ENCODE measurements at places on chromosomes 13 and 19.
A peak's percentile ranks its signal among the peaks of the same experiment; 100 is the strongest.

- DNase-seq, result no peak
These were observed 99.8 kb downstream of the GPR12 start for GRCh38 chr13:26660766-26661165.

DNA sequence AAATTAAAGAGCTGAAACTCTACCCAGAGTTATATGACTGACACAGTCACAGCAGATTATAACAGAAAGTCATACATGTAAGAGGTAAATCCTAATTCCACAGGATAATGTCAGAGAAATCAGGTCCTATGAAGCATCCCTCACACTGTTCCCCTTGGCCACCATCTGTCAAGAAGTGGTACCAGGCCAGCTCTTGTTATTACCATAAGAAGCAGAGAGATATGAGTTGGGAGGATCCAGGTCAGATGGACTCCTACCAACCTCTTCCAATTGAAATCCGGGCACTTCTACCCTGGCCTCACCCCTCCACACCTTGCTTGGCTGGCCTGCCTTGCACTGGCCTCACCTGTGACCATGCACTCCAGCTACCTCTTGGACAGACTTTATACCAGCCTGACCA lies 353.2 kb downstream of the DNAJC15 start:
- DNase-seq, result no peak

GRCh38 chr19:6710273-6711077 lies 10.0 kb downstream of the C3 start:
- DNase-seq, result no peak

- no peak for DNase-seq
These were observed 329.1 kb downstream of the SLITRK5 start for GRCh38 chr13:88000239-88000638.

DNA sequence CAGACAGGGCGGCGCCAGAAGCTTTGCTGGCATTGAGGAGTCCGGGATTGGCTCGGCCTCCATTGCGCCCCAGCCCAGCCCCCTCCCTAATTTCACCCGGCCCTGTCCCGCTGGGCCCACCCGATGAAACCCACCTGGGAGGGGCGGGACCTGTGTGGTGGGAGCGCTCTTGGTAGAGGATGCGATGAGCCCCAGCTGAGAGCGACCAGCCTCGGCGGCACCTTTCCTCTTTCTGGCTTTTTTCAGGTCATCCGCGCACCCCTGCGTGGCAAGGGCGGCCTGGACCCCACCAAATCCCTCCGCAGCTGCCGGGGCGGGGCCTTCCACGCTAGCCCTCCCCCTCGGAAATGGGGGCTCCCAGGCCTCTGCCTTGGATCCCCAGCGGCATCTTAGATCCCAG lies at the start of gene ZGLP1:
Gene ZGLP1, minus strand, starts transcription at position 393 of the 400 bp plus-strand sequence.
- DNase-seq, result no peak

GRCh38 chr13:20525144-20525600 lies 485 bp downstream of the CRYL1 start:
- DNase-seq, result no peak

DNA sequence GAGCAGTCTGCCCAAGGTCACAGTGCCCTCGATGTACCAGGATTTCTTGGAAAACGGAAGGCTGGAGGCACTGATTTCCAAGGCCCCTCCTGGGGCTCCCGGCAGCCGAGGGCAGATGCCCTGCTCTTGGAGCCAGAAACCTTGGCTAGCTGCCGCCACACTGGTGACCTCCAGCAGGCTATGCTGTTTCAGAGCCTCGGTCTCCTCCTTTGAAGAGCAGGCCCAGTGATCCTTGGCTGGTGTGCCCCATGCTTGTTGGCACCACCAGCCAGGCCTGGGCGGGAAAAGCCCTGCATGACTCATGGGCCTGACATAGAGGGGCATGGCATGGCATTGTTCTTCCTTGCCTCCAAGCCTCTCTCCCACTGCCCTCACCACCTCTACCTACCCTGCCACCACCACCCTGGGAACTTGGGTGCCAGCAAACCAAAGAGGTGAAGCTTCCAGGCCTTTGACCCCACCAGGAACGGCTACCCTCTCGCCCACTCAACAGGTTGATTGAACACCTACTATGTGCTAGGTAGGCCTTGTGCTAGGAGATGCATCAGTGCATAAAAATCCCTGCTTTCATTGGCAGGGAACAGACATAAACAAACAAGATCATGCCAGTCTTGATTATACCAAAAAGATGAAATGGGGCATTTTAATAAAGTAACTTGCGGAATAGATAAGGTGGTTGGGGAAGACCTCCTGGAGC lies 1.6 kb upstream of the CLEC11A start:
- no peak for DNase-seq

DNA sequence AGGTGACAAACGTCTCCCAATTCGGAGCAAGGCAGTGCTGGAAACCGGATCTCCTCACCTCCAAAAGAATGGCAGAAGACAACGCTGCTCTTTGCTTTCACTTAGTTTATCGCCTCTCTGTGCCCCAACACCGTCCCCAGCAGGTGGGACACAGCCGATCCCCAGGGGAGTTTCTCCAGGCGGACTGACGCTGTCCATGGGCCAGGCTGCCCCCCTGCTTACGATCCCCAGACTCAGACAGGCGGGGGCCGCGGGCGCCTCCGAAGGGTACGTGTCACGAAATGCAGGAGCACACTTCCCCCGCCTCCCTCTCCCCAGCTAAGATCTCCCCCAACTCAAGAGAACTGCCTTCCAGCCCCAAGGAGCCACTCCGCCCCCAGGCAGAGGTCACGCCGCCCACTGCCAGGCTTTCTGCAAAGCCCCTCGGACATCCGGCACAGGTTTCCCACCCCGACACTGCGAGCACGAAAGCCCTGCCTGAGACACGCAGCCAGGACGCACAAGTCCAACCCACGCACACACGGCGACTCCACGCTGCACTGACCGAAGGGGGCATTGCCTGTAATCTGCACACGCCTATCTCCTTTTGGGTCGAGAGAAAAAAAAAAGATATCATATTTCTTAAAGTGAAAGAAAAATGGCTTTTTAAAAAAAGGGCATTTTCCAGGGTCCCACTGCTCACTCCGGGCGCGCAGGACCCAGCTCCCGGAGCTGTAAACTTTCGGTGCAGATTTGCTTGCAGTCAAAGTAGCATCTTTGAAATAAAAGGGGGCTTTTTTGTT lies 2.0 kb downstream of the SPRY2 start:
- no peak for DNase-seq

DNA sequence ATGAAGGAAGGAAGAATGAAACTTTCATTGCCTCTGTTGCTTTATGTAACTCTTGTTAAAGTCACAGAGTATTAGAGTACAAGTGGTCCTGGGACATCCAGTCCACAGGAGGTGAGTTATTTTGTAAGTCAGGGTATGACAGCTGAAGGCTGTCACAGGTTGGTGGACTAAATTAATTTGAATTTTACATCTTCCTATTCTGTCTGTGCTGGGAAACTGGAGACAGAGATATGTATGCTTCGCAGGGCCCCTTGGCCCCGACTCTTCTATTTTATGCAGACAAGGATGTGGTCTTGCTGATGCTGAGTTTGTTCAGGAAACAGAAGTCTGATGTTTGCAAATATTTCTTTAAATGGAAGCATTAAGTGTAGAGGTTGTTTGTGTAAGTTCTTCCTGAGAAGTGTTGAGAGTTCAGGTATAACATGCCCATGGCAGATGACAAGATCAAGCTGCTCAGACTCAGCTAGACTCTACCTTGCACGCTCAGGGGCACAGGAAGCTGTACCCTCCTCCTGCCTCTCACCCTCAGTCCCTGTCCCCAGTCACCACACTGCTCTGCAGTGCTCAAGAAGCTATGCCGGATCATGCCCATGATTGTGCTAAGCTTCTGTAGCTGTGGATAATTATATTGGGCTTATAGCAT lies 23.4 kb downstream of the RASL11A start:
- DNase-seq, result no peak

- no peak for DNase-seq
These were observed 497.2 kb downstream of the DIAPH3 start for GRCh38 chr13:59666504-59666903.

GRCh38 chr19:55304279-55304978 lies 20.6 kb downstream of the BRSK1 start:
- DNase-seq, result peak; percentile 7

- no peak for DNase-seq
These were observed 6.7 kb upstream of the RANBP3 start for GRCh38 chr19:5984600-5984999.

- DNase-seq, result no peak
These were observed 53.9 kb downstream of the MCF2L start for GRCh38 chr13:113022745-113023574.

DNA sequence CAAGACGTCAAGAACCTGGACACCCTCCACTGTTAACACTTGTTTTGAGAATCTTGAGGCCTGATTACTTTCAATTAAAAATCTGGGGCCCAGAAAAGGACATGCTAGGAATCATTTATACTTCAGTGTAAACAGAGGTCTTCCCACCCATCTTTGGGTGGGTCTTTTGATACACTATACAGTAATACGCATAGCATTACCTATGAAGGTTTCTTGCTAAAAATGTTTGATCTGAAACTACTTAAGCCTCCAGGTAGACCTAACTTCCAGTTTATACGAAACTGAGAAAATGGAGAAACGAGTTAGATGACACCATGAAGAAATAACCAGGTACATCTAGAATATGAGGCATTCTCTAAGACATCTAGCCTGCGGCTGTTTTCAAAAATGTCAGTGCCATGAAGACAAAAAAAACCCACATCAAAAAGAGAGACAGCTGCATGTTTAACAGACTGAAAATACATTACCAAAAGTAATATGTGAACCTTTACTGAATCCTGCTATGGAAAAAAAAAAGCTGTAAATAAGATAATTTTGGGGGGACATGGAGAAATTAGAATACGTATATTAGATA lies 36.6 kb downstream of the TGDS start:
- no peak for DNase-seq

GRCh38 chr13:75760131-75761021 lies 124.2 kb downstream of the LMO7 start:
- DNase-seq, result peak; percentile 64

GRCh38 chr13:43573802-43574514 lies 212.8 kb downstream of the ENOX1 start:
- DNase-seq, result no peak

DNA sequence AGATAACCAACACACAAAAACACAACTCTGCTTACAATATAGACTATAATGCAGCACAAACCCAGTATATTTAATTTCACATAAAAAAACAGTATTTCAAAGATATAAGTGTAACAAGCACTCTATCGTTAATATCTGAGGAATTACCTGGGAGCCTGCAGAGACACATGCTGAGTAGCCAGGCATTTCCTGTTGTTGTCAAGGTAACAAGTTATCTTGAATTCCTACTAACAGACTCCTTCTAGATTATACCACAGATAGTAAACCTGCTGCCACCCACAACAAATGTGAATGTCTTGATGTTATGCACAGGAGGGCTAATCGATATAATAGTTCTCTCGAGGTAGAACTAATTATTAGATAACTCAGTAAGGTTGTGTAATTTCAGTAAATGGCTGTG lies 826.0 kb upstream of the PRR20A start:
- no peak for DNase-seq

DNA sequence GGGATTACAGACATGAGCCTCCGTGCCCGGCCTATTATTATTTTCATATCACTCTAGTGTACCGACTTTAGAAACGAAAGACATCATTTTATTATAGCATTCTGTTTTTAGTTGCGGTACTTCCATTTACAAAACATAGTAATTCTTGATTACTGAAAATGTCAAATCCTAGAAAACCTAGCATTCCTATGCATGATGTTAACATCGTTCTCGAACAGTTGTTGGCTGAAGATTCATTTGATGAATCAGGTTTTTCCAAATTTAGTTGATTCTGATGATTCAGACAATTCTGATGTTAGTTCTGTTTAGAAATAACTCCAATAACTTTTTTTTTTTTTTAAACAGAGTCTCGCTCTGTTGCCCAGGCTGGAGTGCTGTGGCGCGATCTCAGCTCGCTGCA lies 11.5 kb upstream of the MTRF1 start:
- DNase-seq, result no peak

DNA sequence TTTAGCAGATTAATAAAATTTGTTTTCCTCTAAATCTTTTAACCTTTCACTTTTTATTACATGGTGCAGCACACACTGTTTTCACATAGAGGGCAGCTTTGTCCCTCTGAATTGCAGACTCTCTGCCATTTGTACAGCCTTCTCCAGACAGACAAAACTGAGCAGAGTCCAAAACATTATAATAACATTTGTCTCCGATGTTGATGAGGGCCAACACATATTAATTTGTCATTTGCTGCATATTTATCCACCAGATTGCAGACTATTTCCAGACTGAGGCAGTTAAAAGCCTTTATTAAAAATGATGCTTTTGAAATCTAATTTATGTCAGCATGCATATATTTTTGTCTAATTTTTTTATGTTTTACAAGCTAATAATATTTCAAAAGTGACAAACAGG lies 1251.9 kb upstream of the SLC10A2 start:
- DNase-seq, result no peak

GRCh38 chr19:52335768-52336116 lies 301 bp upstream of the ZNF610 start:
- no peak for DNase-seq

DNA sequence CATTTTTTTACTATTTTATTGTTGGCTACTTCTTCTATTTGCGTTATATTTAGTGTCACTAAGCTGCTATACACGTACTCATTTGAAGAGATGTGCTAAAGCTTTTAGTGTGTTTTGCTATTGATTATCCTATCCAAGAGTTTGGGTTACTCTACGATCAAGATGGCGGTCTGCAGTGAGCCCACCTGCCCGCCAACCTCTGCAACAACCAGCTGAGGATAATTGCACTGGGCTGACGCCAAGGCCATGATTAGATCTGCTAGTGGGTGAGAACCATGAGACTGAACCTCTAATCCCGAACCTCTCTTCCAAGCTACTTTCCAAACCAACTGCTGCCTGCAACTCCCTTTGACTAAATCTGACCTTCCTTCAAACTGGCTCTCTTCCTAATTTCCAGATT lies 1.8 kb downstream of the CPB2 start:
- no peak for DNase-seq

GRCh38 chr13:39887387-39887786 lies 231.9 kb downstream of the COG6 start:
- no peak for DNase-seq

DNA sequence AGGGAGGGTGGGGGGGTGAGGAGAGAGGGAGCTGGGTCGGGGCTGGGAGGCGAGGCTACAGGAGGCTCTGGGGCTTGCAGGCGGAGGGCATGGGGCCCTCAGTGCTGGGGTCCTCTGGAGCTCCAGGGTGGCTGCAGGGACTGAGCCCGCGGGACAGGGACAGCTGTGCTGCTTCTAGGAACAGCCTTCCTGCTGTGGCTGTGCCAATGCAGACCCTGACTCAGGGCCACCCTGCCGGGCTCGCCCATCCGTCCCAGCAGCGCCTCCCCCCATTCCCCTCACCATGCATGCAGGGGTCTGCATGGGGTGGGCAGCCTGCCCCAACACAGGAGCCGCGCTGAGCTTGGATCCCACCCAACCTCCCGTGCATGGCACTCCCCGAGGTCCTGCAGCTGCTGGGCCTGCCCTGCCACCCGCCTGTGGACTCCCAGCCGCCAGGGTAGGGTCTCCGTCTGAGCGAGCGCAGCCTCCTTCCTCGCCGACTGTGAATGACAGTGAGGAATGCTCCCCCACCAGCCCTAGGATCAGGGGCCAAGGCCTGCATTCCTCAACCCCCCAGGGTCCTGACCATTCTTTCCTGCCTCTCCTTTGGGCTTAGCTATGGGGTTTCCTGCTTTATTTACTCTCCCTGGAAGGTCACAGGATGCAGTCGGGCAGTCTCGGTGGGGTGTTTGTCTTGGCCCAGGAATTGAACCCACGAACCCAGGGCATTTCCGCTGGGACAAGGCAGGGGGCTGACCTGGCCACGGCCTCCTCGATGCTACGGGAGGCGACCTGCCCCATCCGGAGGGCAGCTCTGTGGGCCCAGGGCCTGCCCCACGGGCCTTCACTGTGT lies 23.4 kb downstream of the CEBPG start:
- DNase-seq, result no peak

Data from NCI-H2029 (cell line).